ENCODE measurements at places on chromosomes 12 and 14.

GRCh38 chr14:76662580-76662979 is 98.7 kb upstream of the VASH1 start:
- DNase-seq: no peak

DNA sequence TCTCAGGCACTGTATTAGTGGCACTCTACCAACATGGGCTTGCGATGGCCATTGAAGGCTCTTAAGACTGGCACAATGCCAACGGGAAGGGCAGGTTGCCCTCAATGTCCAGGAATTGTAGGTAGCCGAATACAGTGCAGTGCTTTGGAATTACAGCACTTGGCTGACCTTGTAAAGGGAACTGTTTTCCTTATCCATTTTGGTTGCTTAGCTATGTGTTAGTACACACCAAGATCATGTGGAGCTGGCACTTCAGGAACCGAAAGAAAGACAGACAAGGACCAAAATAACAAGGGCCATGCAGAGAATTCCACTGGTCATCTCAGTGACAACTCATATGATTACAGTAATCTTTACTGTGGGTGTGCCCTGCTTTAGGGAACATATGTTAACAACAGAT is 72.7 kb downstream of the DYRK2 start:
- no peak for DNase-seq

- no peak for DNase-seq
These were observed 16.3 kb downstream of the MARK3 start for GRCh38 chr14:103401223-103402214.

DNA sequence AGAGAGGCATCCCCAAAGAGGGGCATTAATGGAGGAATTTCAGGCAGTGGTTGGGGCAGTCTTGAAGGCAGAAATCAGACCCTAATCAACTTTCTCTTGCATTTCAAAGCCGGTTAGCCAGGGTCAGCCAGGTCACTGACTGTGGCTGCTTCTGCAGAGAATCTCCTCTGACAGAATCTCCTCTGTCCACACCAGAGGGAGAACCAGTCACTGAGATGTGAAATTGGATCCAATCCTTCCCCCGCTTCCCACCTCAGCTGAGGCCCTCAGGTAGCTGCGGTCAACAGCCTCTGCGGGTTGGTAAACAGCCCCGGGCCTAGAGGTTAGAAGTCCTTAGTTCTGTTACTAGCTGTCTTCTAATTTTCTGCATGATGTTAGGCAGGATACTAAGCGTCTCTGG is 39.8 kb upstream of the NUAK1 start:
- DNase-seq: peak; percentile 20

DNA sequence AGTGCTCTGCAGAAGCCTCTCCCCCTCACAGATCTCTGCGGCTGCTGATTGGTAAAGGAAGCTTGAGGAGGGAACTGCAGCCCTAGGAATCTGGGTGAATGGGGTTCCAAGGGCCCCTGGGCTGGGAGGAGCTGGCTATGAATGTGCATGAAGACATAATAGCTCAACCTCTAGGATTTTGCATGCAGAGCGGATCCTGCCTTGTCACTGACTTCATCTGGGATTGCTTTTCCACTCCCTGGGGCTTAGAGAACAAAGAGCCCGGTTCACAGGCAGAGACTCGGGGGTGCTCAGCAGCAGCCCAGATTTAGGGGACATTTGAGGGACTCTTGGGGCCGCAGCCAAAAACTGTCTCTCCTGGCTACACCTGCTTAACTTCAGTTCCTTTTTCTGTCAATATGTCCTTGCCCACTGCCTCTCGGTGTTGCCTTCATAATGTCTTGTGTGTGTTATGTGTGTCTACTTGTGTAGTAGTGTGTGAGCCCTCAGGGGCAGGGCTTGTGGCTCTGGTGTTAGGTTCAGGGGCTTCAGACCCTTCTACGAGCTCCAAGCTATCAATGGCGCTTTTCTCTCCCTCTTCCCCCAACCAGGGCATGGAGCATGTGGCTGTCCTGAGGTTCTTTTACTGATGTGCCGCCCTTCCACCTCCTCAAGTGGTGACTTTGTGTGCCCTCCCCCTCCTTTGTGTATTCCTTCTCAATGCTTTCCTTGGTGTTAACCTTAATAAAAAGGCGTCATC is 1.9 kb downstream of the CCDC184 start:
- DNase-seq: no peak

- no peak for DNase-seq
These were observed 23.1 kb upstream of the TBC1D30 start for GRCh38 chr12:64801381-64801780.

DNA sequence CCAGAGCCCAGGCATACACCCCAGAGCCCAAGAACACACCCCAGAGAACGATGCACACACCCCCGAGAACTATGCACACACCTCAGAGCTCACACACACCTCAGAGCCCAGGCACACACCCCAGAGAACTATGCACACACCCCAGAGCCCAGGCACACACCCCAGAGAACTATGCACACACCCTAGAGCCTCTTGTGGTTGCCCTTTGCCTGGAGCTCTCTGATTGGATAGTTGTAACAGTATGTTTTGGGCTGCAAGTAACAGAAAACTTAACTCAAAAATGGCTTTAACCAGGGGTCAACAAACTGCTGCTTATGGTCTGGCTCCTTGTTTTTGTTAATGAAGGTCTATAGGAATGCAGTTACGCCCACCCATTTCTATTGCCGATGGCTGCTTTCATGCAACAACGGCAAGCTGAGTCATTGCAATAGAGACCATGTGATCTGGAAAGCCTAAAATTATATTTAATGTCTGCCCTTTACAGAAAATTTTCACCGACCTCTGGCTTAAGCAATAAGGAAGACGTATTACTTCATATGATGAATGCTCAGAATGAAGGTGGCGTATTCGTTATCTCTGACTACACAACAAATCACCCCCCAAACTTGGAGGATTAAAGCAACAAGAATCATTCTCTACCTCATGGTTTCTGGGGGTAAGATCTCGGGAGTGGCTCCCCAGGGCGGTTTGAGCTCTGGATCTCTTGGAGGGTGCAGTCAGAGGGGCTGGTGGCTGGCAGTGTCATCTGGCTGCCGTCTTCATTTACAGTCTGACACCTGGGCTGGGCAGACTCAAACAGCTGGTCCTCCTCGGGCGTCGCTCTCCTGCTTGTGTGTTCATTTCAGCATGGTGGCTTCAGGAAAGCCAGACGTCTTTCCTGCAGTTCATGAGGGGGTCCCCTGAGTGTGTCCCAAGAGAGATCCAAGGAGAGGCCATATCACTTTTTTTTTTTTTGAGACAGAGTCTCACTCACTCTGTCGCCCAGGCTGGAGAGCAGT is 66.3 kb upstream of the NCOR2 start:
- DNase-seq: no peak

DNA sequence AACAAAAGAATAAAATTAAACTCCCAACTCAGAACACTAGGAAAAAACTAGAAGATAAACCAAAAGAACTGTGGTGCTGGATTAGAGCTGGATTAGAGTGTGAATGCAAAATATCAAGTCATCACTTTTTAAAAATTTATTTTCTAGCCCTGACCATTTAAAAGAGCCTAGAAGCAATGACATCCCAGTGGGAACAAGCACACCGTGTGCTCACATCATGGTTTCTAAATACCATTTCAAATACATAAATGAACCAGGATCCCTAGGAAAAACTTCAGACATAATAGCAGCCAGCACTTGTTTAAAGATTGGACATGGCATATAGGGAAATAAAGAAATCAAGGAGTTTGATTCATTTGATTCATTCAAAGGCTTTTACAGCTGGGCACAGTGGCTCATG is 30.0 kb downstream of the KDM5A start:
- DNase-seq: no peak

- DNase-seq: no peak
These were observed 136.4 kb upstream of the NCOR2 start for GRCh38 chr12:124703856-124704255.

DNA sequence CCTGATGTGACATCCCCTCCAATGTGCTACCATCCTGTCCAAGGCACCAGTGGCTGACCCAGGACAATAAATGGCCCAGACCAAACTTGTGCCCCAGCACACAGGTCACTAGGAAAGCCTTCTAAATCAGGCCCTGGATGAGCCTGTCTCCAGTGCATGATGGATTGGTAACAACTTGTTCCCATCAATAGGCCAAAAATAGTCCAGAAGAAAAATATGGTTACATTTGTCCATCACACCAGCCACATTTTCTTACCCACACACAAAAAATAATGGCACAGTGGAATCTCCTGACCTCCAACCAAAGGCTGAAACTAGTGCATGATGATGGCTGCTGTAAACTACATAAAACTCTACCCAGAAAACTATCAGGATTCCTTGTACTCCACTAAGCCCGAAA is 228.4 kb downstream of the SPTSSA start:
- no peak for DNase-seq

DNA sequence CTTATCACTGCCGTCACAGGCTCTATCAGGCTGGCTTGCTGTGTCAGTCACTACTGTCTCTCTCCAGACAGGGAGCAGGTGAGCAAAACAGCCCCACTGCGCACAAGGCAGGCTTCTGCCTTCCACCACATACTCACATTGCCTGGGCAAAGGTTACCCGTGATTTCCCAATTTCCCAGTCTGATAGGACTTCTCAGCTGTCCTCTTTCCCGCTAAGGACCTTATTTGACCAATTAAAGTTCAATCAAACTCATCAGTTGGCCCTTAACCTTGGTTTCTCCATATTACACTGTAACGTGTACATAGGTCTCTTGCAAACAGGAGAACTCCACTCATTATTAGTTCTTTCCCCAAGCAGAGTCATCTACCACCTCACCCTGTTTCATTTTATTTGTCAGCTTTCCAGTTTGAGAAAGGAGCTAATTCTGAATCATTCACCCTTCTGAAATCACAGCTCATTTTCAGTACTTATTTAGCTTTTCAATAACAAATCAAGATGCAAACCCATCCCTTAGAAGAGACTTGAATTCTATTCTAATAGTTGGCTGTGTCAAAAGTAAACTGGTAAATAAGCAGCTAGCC is 170.8 kb downstream of the ESR2 start:
- DNase-seq: no peak

DNA sequence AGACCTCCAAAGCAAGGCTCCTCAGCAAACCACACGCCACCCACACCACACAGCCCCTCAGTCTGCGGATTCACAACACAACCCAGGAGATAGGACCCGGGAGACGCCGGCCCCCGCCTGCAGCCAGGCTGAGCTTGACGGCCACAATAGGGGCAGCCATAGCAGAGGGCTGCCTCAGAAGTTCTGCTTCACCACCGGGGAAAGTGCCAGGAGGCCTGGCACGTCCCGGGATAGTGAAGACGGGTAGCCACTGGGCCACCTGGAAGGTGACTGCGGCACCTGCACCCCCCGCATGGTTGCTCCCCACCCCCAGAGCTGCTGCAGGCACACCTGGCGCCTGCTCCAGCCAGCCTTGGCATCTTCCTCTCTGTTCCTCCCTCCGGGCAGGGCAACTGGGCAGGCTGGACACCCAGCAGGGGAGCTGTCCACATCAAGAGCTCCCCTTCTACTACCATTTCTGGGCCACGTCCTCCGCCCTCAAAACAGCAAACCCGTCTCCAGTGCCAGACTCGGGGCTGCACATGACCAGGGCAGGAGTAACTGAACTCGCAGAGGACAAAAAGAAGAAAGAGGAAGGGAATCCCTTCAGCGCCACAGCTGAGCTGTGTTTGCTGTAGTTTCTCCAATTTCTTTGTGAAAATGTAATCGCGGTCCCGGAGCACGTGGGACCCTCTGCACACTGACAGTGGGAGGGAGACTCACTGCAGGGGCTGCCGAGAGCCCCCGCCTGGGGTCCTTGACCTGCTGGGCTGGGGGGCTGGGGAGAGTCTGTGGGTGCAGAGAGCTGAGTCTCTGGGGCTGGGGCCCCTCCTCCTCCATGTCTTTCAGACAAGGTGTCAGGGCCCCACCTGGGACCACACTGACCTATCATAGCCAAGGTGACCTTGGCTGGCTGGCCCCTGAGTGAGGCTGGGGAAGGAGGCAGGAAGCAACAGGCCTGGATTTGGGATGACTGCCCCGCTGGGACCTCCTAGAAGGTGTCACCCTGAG is 74.2 kb upstream of the C14orf180 start:
- DNase-seq: no peak

Measured in WERI-Rb-1 (cell line).